ENCODE measurements at places on chromosomes 2 and 18.

DNA sequence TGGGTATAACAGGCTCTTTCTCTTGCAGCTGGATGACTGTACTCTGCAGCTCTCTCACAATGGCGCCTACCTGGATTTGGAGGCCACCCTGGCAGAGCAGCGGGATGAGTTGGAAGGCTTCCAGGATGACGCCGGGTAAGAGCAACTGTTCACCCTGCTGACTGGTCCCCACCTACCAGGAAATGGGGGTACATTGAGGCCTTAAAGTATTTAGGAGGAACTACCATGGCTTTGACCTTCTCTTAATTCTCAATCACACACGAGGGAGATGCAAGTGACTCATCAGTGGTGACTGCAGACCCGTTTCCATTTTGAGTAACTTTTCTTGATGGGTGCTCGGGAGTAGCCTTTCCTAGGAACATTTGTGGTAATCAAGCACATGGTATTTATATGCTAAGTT, 58.0 kb downstream of the FHOD3 start:
- DNase-seq: no peak

DNA sequence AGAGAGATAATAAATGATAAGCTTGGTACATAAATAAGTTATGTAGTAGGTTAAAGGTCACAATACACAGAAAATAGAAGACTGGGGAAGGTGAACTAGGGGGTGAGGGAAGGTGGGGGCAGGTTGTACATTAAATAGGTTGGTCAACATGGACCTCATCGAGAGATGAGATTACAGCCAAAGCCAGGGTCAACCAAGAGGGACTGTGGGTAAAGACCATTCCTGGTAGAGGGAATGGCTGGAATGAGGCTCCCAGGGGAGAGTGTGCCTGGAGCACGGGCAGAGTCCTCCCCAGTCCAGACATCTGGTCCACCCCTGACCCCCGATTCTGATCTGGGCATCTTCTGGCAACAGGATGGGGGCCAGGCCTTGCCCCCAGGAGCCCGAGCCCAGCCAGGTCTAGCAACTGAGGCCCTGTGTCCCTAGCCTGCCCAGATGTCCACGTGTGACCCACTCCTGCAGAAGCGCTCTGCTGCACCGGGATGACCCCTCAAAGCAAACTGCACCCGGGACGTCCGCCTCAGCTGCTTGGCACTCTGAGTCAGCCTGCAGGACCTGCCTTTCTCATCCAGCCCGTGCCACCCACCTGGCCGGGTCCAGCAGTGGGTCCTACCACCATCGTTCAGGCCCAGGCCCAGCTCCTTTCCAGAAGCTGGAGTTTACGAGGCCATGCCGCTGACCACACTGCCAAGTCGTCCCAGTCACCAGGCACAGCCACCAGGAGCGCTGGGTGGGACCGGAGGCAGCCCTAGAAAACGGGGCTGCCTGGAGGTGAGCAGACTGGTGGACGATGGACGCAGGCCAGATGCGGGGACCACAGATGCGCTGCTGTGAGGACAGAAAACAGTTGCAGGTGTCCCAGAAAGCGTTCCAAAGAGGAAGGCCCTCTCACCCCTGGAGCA, 56.2 kb upstream of the ID2 start:
- DNase-seq: no peak

DNA sequence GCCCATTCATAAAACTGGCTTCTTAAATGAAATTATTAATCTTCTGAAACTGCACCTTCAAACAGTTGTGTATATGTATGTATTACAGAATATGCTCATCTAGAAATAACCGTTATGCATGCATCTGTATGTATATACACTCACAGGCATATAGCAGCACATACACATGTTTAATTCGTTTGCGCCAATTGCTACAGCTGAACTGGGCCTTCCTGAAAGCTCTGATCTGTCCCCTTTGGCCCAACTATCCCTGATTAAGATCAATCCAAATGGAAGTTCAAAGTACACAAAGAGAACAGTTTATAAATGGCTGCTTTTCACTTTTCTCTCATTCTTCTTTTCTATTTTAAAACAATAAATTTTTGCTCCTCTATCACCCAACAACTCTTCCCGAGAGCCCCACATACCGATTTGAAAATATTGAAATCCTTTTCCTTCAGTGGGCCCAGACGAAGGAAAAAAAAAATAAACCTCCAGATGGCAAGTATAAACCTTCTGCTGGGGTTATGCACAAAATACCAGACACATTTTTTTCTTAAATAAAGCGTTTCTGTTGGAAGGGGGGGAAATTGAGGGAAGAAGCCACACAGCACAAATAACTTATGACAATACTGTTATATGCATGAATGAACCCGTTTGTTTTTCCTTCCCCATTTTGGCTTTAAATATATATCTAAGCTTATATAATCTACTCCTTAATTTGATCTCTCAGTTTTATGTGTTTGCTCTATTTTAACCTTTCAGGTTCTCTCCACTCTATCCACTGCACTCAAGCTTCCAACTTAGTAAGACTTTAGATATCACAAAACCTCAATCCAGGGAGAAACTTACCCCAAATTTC, 267.3 kb downstream of the TCF4 start:
- no peak for DNase-seq

- DNase-seq: peak; percentile 45
Measured at GRCh38 chr2:105746177-105747080, 1.7 kb downstream of the NCK2 start.

DNA sequence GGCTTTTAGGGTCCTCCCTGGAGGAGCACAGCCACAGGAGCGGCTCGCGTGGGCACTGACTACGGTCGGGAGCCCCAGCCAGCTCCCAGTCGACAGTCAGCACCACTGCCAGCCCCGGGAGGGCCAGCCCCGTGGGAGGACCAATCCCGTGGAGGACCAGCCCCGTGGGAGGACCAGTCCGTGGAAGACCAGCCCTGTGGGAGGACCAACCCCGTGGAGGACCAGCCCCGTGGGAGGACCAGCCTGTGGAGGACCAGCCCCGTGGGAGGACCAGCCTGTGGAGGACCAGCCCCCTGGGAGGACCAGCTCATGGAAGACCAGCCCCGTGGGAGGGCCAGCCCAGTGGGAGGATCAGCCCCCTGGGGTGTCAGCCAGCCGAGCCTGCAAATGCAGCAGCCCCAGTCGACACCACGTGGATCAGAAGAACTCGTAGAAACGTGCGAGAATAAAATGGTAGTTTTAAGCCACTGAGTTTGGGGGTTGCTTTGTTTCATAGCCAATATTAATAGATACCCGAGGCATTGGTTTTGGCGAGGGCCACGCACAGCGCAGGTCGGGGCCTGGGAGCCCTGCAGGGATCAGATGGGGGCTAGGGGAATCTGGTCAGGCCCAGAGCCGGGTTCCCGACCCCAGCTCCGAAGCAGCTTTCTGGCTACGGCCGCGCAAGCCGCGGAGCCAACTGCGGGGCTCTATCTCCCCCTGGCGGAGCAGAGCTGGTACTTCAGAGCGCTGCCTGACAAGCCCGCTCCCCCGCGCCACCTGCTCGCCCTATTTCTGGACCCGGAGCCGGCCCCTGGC, 73.0 kb downstream of the TEX51 start:
- DNase-seq: peak; percentile 48

GRCh38 chr2:232777276-232777675, 911 bp upstream of the KCNJ13 start:
- DNase-seq: no peak

GRCh38 chr2:241935314-241935713, 65.8 kb downstream of the RTP5 start:
- no peak for DNase-seq

DNA sequence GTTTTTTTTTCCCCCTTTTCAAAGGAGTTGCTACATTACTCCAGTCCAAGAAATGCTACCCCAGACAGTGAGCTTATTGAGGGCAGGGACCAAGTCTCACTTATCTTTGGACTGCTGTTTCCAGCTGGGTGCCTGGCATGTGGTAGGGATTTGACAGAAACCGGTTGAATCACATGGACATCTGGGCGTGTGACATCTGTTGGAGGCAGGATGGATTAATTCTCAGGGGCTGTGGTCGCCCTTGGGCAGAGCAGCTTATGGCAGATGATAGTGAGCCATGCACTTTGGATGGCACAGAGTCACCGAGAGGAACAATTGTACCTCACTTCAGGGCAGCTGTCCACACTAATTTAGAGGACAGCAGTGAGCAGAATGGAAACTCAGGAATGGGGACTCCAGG, 254.6 kb upstream of the ID2 start:
- no peak for DNase-seq

GRCh38 chr2:238220892-238221521, 17.5 kb upstream of the ILKAP start:
- no peak for DNase-seq

DNA sequence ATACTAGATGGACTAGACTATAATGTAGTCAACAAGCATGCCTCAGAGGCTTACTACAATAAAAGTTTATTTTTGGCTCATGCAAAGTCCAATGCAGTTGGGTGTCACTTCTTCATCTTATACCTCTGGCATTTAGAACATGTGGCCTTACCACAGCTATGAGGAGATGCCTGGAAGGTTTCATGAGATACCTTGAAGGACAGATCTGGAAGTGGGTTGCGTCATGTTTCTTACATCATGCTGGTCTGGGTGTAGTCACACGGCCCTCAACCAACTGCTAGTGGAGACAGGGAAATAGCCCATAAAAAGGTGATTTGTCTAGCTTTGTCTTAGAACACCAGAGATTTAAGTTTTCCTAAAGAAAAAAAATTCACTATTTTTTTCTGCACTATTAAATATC, 91.7 kb upstream of the MMADHC start:
- DNase-seq: no peak

DNA sequence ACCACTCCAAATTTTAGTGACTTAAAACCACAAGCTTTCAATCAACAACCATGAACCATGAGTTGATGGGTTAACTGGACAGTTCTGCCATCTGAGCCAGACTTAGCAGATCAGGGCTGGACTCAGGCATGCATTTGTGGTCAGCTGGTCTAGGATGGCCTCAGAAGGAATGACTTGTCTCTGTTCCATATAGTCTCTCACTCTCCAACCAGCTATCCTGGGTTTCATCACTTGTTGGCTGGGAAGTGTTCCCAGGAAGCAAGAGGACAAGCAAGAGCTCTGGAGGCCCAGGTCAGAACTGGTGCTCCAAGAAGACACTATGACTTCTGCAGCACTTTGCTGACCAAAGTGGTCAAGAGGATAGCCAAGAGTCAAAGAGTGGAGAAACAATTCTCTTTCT, 17.5 kb upstream of the MAP3K20 start:
- no peak for DNase-seq

DNA sequence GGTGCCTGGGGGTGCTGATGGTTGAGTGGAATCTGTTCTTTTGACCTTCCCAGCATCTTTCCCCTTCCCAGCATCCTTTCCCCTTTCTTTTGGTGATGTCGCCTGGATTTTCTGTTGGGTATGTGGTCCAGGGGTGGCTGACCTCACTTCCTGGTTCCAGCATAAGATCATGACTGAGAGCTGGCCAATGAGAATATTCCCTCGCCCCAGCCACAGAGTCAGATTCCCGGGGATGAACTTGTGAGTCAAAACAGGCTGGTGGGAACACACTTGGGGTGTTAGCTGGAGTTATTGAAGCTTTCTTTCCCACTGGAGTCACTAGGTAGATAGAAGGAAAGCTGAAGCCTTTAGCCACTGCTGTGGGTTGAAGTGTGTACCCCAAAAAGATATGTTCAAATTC, 28.0 kb upstream of the FOSL2 start:
- DNase-seq: no peak

GRCh38 chr2:23445450-23445868, 60.5 kb downstream of the KLHL29 start:
- no peak for DNase-seq

- no peak for DNase-seq
Measured at GRCh38 chr18:63040788-63041410, 278.7 kb downstream of the BCL2 start.

DNA sequence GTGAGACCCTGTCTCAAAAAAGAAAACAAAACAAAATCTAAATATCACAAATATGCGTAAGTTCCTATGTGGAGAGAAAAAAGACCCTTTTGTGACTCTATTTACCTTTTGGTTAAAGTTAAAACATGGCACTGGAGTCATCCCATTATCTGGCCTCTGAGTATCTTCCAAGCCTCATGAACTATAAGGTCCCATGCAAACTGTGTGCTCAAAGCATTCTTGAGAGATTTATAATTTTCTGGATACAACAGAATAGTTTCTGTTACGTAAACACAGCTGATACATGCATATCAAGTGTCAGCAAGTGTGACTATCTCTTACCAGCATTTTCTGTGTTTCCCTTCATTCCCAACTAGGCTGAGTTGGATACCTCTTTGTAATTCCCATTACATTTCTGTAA, 8.8 kb upstream of the NOSTRIN start:
- no peak for DNase-seq

DNA sequence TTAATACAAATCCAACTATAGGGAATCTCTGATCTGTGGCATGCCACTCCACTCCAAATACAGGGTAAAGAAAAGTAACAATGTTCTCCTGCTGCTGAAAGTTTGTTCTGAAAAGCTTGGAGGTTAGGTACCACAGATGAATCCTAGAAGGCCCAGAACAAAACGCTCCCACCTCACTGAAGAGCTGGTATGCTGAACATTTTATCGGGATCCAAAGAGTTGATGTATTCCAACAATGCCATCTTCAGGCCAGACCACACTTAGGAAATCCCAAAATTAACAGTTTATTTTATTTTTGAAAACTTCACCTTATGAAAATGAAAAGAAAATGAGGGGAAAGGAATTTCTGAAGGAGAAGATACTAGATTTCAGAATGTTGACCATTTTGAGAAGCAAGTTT, 145.1 kb upstream of the CDH19 start:
- no peak for DNase-seq

GRCh38 chr2:196925768-196926561, 542 bp downstream of the PGAP1 start:
- no peak for DNase-seq

DNA sequence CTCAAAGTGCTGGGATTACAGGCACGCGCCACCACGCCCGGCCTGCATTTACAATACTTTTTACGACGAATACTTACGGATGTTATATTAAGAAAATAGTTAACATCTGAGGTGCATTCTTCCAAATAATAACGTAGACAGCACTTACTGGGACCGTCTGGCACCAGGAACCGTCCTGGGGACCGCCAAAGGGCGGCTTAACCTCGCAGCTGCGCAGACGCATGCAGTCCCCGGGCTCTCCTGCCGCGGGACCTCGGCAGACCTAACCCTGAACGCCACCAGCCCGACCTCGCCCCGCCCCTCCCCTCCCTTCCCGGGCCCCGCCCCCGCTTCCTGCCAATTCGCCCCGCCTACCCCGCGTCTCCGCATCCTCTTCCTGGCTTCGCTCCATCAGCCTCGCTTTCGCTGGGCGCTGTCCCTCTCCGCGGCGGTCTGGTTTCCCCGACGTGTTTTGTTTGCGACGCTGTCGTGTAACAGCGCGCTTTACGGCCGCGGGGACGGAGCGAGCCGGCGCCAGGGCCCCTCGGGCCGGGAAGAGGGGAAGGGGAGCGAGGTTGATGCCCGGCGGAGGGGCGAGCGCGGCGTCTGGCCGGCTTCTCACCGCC, at the start of gene CNOT11:
Gene CNOT11, plus strand, starts transcription at position 479 of the 605 bp plus-strand sequence. Its CDS starts 79 bp downstream, at position 558.
- peak; percentile 99 for DNase-seq

DNA sequence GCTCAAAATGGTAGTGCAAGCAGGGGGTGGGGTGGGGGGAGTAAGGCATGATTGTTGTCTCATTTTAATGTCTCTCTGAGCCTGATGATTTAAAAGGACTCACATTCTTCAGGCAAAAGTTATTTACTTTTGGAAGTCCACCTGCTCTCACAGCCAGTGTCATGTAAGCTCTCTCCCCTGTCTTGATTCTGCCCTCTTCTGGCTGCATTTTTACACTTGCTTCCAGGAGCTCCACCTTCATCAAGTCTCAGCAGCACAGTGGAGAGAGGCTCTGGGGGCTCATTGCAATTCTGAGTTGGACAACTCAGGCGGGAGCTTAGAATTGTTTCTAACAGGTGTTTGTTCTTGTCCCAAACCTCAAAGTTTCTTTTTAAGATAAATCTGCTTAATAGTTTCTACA, 39.2 kb downstream of the GNAL start:
- no peak for DNase-seq

All from T-helper 17 cell (primary cell).